ENCODE measurements at places on chromosomes 7 and 10. TPM values are rescaled to one million over a fixed set of nuclear protein-coding genes. Genes with fewer than 3 reads are reported as not detected.

DNA sequence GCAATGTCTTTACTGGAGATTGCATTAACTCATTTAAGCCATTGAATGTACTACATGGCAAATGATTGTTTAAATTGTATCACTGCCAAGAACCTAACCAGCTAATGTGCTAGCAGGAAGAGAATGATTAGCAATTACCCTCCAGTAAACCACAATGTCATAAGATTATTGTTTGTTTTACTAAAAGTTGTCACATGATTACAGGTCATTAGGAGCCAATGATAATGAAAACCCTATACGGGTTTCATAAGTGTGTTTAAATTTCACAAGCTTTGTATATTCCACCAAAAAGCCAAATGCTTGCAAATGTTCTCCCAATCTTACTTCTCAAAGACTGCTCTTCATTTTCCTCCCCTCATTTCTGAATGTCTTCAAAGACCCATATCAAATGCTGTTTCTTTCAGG is 76.5 kb upstream of the PPP1R3C start:
- DNase-seq, result no peak

DNA sequence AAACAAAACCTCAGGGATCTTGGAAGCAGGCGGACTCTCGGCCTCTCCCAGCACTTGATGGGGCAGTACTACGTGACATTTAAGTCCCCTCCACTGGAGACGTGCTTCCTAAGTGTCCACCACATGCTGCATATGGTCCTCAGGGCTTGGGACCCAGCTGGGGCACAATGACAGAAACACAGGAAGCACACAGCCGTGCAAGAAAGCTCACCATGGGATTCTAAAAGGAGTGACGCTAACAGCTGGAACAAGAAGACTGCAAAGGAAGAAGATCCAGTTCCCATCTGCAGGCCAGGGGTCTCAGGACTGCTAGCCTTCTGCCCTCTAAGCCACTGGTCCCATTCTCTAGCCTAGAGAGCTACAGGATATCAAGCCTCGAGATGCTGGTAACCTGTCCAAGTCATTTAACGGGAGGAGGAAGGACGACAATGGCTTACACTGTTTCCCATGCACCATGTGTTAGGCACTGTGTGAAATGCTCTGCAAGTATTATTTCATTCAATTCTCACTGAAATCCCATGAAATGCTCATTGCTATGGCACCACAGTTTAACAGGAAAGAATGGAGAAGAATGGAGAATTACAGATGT is 61.1 kb downstream of the KCNMA1 start:
- no peak for DNase-seq

DNA sequence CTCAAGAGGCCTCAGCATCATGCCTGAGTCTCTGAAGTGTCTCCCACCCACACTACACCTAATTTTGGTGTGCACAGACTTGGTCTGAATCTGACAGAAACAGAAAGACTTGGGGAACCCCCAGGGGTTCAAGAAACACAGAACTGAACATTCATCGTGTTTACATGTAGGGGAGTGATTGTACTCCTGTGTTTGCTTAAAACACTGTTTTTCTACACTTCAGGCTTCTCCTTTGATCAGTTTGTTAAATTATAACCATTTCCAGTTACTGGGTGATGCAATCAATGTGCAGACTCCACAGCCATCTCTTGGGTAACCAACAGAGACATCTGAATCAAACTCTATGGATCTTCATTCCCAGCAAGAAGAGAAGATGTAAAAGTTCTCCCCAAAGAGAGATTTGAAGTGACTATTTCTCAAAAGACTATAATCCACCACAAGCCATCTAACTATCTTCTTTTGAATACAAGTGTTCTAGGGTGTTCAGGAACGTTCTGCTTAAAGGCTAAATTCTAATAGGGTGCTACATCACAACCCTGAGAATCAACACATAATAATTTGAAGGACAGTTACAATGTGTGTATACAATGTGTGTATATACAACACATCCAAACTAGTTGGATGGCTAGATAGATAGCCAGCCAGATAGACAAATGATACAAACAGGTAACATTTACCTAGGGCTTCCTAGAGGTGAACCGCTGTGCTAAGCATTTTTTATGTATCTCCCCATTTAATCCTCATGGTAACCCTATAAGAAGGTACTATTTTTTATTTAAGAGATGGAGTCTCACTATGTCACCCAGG is 34.2 kb downstream of the DNAJC12 start:
- no peak for DNase-seq

DNA sequence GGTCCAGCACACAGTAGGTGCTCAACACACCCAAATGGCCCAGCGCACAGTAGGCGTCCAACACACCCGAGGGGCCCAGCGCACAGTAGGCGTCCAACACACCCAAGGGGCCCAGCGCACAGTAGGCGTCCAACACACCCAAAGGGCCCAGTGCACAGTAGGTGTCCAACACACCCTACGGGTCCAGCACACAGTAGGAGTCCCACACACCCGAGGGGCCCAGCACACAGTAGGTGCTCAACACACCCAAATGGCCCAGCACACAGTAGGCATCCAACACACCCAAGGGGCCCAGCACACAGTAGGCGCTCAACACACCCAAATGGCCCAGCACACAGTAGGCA is 80.8 kb downstream of the FOXL3 start:
- no peak for DNase-seq

DNA sequence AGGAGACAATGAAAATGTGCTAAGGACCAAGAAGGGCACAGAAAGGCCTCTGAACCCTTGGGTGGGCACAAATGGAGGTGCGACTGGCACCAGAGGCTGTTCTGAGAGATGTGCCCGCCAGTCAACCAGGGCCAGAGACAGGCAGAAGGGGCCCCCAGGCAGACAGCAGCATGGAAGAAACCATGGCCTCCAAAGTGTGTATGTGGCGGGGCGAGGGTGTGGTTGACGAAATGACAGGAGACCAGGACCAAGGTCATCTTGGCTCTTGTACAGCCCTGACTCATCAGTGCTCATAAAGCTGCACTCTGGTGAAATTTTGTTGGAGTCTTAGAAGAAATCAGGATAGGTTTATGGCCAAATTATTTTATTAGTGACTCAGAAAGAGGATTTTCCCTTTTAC is 4.0 kb upstream of the MRPS24 start:
- DNase-seq, result no peak

DNA sequence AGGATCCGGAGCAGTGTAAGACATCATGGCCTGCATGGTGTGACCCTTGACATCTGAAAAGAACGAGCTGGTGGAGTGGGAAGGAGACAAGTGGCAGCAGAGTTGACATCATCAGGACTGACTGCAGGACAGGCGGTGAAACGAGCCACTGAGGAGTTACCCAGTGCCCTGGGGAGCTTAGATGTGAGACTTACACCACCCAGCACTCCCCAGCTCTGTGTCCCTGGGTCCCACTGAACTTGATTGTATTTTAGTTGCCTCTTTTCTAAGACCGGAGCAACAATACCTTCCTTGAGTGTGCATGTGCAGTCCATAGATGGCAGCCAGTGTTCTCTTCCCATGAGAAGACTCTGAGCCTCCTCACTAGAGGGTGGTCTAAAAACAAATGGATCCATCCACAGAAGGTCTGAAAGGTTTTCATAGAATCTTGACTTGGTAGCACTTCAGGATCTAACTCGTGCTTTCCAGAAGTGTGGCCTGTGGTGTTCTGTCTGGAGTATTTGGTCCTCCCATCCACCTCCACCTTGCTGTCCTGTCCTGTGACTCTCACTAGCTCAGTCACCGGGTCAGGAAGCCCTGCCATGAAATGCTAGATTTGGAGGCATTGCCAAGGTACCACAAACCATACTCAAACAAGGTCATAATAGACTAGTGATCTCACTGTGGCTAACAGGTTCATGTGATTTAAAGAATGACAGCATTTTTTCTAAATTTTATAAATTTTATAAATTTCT is 59.0 kb downstream of the IKZF1 start:
- no peak for DNase-seq

GRCh38 chr7:142833174-142834048 is 21.5 kb upstream of the EPHB6 start:
- DNase-seq, result no peak

- DNase-seq, result no peak
These were observed 97.5 kb downstream of the UBE2H start for GRCh38 chr7:129855234-129855673.

MOSPD3 gene
- 8.4 TPM for total RNA-seq

CUBN gene
- total RNA-seq, result 0.25 TPM
